ENCODE measurements at places on chromosomes 2 and 18.

- DNase-seq, result no peak
Observed at GRCh38 chr18:75323821-75324585, 103.5 kb downstream of the SMIM21 start.

- no peak for DNase-seq
Observed at GRCh38 chr2:25697559-25698341, 24.4 kb upstream of the DTNB start.

DNA sequence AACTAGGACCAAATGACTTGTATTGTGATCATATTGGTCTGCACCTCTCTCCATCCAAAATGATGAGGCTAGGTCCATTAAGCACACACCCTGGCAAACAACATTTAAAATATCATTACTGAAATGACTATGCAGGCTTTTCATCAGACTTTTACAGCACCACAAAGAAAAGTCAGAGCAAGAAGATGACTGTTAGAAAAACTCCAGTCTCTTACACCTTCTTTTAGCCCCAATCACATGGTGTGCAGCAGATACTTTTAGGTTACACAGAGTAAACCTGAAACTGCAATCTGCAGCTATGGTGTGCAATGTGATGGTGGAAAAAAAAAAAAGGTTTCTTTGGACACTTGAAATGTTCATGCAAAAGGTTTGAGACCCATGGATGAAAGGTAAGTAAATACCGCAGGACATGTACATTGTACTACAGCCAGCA lies 5.4 kb upstream of the POLI start:
- DNase-seq, result no peak

DNA sequence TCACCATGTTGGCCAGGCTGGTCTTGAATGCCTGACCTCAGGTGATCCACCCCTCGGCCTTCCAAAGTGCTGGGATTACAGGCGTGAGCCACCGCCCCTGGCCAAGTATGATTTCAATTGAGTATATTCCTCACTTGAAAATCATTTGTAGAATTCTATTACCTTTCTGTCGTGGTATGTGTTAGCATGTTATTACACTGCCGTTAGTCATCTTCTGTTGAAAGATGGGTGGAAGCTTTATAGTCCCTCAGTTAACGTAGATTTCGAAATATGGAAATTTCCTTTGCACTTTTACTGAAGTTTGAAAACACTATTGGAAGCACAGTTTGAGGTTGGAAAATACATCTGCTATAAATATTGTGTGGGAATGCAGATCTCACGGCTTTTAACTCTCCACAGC lies 14.7 kb downstream of the NIFK start:
- DNase-seq, result no peak

GRCh38 chr2:237591141-237591881 lies 777 bp upstream of the RAB17 start:
- DNase-seq, result no peak

DNA sequence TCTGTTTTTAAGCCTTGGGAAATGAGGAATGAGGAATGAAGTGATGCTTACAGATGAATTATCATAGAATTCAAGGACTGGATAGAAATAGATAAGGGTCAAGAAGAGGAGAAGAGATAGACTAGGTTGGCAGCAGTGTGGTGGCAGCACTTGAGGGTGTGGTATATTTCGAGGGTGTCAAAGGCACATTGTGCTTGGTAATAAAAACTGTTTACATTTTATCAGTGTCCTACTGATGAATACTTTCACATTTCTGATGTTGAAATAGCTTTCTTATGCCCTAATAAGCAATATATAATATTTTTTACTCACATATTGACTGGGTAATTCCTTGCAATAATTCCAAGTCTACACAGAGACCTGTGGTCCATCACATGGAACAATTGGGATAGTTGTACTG lies 3.4 kb downstream of the TFPI start:
- DNase-seq, result no peak
